ENCODE measurements at places on chromosomes 4 and X. TPM values are rescaled to one million over a fixed set of nuclear protein-coding genes. Genes with fewer than 3 reads are reported as not detected.

Gene CC2D2A
- 21.1 TPM for total RNA-seq

Gene DCAF8L2
- not detected for total RNA-seq

Gene VCX2
- not detected for total RNA-seq

Gene TCP11X2
- total RNA-seq = not detected

Gene MAGEC2
- not detected for total RNA-seq

Gene TMSB15A
- total RNA-seq = 0.44 TPM

Gene VBP1
- 36.1 TPM for total RNA-seq
